ENCODE measurements at places on chromosomes 5 and 9. TPM values are rescaled to one million over a fixed set of nuclear protein-coding genes. Genes with fewer than 3 reads are reported as not detected.

The SLC36A3 gene
- not detected for total RNA-seq

The DRD1 gene
- total RNA-seq, result not detected

The PHYKPL gene
- total RNA-seq, result 80.5 TPM

The NINJ1 gene
- total RNA-seq, result 42.2 TPM

The MACIR gene
- 9.6 TPM for total RNA-seq

The FANCG gene
- total RNA-seq, result 50.0 TPM

The ZFAND5 gene
- total RNA-seq, result 176 TPM

The LTC4S gene
- total RNA-seq, result 0.95 TPM

The PCDHGA8 gene
- 0.95 TPM for total RNA-seq

The CARTPT gene
- total RNA-seq, result not detected

The BAAT gene
- not detected for total RNA-seq

The HAVCR2 gene
- 0.42 TPM for total RNA-seq

The SPATA31E1 gene
- total RNA-seq, result not detected

The SEC24A gene
- total RNA-seq, result 28.6 TPM

The CAVIN4 gene
- total RNA-seq, result 2.5 TPM

The SPINK13 gene
- total RNA-seq, result not detected

The MEGF10 gene
- 0.21 TPM for total RNA-seq

The SLC9A3 gene
- total RNA-seq, result 0.82 TPM

The OTULINL gene
- 0.42 TPM for total RNA-seq

The GRM6 gene
- not detected for total RNA-seq

The TAF11L6 gene
- not detected for total RNA-seq

The PCDHB12 gene
- 0.18 TPM for total RNA-seq

The TENT4A gene
- total RNA-seq, result 33.5 TPM

The PCYOX1L gene
- total RNA-seq, result 23.3 TPM

The FOXD4 gene
- 0.42 TPM for total RNA-seq

The PDE6A gene
- not detected for total RNA-seq

The ADAMTS13 gene
- total RNA-seq, result 1.4 TPM

The ALDH1B1 gene
- total RNA-seq, result 20.5 TPM

The IL7R gene
- 1.2 TPM for total RNA-seq

The DIPK1B gene
- total RNA-seq, result 242 TPM

The ROPN1L gene
- total RNA-seq, result 0.60 TPM

The FST gene
- 13.4 TPM for total RNA-seq

The ELL2 gene
- total RNA-seq, result 39.8 TPM

The RANBP3L gene
- total RNA-seq, result not detected

The PCDHB14 gene
- total RNA-seq, result 0.55 TPM
